Activated CD4-positive, alpha-beta T cell treated with anti-CD3 and anti-CD28 coated beads for 4 hours (primary cell): ENCODE measurements at places on chromosomes 6 and 20.

GRCh38 chr20:8168785-8169288 is 36.8 kb downstream of the PLCB1 start:
- no peak for DNase-seq

DNA sequence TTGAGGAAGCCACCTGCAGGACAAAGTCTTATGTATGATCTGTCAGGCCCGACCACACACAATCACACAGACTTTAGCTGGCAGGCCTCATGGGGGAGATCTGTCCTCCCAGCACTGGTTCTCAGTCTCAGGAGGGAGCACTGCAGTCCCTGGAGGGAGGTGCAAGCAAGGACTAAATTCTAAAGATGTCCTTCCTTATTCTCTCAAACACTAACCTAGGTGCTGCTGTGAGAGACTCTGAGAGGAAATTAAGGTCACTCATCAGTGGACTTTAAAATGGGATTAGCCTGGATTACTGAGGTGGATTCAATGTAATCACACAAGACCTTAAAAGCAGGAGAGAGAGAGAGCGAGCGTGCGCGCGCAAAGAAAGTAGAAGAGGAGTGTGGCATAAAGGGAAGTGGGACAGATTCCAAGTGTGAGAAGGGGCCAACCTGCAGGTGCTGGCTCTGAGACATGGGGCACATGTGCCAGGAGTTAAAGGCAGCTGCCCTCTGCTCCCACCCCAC is 14.3 kb downstream of the GLO1 start:
- no peak for DNase-seq

DNA sequence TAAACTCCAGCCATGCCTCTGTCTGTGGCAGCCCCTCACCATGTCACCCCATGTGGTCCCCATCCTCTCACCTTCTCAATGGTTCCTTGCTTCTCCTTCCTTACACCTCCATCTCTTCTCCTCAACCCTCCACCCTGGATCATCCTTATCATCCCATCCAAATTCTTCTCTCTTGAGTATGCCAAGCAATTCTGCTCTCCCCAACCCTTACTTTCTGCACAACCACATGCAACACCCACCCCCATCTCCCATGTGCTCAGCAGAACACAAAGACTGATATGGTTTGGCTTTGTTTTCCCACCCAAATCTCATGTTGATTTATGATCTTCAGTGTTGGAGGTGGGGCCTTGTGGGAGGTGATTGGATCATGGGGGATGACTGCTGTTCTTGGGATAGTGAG is 42.5 kb upstream of the RALY start:
- no peak for DNase-seq

DNA sequence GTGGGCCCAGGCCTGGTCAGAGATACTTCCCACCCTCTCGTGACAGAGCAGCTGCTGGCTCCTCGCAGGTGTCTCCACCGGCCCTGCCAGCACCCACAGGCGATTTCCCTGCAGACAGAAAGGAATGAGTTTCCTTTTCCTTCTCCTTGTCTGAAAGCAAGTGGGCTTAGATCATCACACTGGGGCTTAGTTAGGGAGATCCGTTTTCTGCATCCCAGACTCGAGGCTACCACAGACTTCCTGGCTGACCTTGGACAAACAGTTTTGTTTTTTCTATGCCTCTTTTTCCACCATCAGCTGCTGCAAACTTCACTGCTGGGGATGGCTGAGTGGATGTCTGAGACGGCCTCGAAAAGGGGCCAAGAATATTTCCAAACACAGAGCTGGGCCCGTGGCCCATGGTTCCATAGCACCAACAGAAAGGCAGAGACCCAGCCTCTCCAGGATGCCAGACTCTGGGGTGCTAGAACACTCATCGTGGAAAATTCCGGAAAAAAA is 86.5 kb downstream of the BANF2 start:
- no peak for DNase-seq

DNA sequence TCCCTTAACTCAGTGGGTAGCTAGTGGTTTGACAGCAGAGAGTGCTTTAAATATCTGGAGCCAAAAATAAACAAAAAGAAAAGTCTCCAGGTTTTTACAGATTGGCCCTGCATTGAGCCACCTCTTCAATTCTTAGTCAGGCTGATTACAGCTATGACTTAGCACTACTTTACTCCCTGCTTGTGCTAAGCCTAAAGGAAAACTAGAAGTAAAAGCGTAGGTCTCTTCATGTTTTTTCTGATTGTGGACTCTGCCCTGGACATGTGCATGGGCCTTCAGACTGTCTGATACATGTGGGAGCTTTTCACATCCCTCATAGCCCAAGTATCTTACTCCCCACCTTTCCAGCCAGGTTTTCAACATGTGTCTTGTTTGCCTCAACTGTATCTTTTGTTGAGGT is 33.3 kb downstream of the KPNA5 start:
- no peak for DNase-seq

DNA sequence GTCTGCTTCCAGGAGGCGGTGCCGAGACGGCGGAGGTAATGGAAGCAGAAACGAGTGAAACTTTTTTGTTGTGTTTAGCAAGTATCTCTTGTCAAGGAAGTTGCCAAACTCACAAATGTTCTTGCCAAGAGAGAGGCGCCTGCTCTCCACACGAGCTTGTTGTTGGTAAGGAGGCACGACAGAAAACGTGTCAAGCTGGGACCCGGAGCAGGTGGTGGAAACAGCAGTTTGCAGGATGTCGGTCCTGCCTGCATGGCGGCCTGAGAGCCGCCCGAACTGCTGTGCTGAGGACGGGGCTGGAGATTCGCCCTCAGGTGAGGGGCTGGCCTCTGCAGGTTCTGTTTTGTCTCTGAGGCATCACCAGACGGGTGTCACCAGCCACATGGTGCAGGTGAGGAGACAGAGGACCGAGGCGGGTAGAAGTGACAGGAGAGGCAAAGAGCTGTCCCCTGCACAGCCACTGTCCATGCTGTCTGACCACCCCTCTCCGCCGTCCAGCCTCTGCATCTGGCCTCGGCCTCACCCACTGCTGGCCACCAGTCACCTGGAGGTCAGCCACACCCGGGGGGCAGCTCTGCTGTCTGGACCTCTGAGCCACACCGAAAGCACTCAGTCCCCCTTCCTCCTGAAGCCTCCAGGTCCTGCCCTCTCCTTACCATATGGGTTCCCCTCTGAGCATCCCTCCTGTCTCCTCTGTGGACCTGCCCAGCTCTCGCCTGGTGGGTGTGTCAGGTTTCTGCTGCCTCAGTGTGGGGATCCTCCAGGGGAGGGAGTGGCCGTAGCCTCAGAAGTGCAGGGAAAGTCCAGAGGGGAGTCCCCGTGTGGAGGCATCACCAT is 261.5 kb downstream of the TAF4 start:
- no peak for DNase-seq

GRCh38 chr20:56166781-56167465 is 81.6 kb upstream of the MC3R start:
- DNase-seq, result no peak

- DNase-seq, result no peak
Measured at GRCh38 chr6:75135450-75135849, 70.4 kb downstream of the COL12A1 start.

DNA sequence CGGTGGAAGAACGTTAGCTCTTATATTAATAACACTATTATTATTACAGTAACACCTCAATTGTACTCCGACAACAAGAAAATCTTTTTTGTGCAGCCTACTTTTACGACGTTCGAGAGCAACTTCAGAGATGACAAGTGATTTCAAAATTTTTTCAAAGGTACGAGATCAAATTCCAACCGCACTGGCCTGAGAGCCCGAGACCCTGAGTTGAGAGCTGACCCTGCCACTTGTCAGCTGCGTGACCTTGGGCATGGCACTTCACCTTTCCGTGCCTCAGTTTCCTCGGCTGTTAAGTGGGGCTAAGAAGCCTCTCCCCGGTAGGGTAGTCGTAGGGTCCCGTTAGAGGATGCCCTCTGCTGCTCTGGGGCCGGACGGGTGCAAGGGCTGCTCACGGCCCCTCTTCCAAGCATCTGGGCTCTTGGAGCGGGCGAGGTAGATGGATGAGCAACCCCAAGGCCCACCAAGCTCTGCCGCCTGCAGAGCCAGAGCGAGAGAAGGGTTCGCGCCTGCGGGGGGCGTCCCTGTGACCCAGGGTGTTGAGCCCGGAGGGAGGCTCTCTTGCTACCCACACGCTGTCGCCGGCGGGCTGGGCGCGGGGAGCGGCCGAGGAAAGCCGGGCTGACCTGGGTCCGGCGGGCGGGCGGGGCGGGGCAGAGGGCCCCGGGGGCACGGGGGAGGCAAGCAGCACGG is 510 bp downstream of the NDRG3 start:
- no peak for DNase-seq

DNA sequence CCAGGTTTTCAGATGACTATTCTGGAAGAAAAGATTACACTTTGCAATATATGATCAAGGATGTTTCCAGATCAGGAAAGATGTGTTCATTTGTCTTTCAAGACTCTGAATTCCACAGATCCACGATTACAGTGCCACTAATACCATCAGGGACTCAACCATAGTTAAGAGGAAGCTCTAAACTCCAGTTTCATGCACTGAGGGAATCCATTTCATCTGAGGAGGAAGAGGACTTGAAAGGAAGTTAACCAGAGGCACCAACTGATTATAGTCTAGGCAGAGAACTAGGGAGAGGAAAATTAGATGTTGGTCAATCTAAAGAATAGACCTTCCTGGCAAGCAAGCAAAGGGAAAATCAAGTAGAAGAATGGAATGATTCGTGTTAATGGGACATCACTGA is 218.3 kb upstream of the PRDM1 start:
- DNase-seq, result no peak

GRCh38 chr6:73712535-73713173 is 16.7 kb downstream of the CD109 start:
- no peak for DNase-seq

DNA sequence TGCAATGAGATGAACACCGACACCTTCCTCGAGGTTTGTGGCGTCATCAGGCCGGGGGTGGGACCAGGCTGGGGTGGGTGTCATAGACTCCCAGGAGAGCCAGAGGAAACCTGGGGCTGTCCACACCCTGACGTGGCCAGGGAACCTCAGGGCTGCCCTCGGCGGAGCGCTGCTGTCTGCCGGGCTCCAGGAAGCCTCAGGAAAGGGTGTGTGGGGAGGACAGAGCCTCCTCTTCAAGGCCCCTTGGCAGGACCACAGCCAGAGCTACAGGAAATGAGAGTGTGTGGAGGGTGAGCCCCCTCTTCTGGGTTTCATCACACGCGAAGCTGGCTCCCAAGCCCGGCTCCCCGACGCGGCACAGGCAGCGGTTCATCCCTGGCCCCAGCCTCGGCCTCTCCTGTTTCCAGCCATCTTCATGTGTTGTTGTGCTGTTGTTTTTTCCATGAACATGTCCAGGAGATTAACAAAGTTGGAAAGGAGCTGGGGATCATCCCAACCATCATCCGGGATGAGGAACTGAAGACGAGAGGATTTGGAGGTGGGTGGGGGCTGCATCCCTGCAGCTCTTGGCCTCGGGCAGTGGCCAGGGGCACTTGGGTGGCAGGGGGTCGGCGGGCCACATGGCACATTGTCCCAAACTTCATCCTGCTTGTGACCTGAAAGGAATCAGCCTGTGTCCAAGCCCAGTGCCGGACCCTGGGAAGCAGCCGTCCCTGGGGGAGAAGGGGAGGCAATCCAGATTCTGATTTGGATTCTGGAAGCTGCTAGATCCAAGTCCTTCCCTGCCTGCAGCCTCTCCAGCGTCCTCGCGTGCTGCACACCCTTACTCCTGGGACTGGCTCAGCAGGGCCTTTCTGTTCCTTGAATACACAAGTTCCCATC is 6.4 kb downstream of the NPEPL1 start:
- no peak for DNase-seq

- no peak for DNase-seq
Measured at GRCh38 chr20:44666066-44666465, 14.6 kb upstream of the ADA start.

DNA sequence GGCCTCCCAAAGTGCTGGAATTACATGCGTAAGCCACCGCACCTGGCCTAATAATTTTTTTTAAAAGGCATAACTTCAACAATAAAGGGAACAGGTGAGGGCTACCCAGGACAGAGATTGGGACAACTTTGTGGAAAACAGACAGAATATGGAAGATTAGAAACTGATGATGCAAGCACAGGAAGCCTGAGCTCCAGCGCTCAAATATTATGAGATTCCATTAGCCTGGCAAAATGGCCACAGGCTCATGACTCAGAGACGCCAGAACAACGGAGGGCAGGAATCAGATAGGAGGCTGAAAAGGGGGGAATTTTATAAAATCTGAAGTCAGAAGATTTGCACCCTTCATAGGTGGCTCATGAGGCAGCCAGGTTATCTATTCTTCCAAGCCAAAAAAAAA is 103.1 kb upstream of the MRPS10 start:
- DNase-seq, result no peak

DNA sequence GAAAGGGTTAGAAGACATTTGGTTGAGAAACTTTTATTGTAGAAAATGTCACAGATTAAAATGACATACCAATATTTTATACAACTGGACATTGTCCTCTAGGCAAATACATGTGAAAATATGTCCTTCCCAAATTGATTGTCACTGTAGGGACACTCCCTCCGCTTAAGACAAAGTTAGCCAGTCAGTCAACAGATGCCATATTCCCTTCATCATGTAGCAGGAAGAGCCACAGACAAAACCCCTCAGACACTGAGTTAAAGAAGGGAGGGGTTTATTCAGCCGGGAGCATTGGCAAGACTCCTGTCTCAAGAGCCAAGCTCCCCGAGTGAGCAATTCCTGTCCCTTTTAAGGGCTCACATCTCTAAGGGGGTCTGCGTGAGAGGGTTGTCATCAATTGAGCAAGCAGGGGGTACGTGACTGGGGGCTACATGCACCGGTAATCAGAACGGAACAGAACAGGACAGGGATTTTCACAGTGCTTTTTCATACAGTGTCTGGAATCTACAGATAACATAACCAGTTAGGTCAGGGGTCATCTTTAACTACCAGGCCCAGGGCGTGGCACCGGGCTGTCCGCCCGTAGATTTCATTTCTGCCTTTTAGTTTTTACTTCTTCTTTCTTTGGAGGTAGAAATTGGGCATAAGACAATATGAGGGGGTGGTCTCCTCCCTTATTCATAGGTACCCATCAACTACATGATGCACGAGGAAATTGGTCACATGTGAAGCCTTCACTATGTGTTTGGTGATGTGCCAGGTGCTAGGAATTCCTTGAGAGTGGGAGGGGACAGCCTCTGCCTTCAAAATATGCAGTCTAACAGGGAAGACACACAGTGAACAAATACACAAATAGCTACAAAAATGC is 155.7 kb upstream of the CDYL start:
- no peak for DNase-seq

DNA sequence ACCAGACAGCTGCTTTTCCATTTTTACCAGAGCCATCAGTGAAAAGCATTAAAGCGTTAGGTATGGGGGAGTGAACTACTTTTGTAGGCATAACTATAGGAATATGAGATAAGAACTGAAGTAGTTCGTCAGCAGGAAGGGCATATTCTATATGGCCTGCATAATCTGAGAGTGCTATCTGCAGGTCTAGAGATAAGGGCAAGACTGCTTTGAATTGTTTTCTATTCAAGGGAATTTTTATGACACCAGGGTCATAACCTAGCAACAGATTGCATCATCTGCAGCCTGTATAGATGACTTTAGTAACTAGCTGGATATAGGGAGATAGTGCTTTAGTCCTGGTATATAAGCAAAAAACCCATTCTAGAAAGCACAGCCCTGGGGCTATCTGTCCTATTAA is 437.3 kb upstream of the HTR1E start:
- no peak for DNase-seq
